B cell (primary cell): ENCODE measurements at places on chromosomes 2 and 18. TPM values are rescaled to one million over a fixed set of nuclear protein-coding genes. Genes with fewer than 3 reads are reported as not detected.

The SLC16A14 gene
- polyA plus RNA-seq: 0.18 and 0.26 TPM in 2 replicates

The SH2D6 gene
- polyA plus RNA-seq: 0.27 TPM in 1 of 2 replicates, not detected in the other

The TCF4 gene
- 68.5 and 96.5 TPM in 2 replicates for polyA plus RNA-seq

The TLX2 gene
- 0.06 TPM in 1 of 2 replicates, not detected in the other for polyA plus RNA-seq

DNA sequence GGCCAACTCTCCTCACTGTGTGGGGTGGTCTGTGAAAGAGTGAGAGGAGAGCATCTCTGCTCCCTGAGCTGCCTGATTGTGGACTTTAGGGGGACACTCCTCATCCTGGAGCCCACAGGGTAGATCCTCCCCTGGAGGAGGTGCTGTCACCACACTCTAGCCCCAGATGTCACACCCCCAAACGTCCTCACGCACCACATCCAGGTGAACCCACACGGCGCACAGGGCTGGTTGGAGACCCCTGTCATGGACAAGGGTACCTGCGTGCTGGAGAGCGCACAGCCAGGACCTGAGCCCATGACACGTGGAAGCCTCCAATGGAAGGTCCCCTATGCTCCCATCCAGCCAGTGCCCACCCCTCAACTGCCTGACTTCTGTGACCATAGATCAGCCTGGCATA, 10.5 kb downstream of the AGXT start:
- no peaks in the 10 kb centered on the region for H3K36me3 ChIP-seq
- no peaks in the 10 kb centered on the region for H3K4me1 ChIP-seq
- no peak overlapping the region for H3K27ac ChIP-seq
- H3K4me3 ChIP-seq: no peak overlapping the region
- DNase-seq: no peak

GRCh38 chr2:27857417-27858172, 32.6 kb downstream of the RBKS start:
- DNase-seq: no peak
- H3K27ac ChIP-seq: no peak overlapping the region
- no peaks in the 10 kb centered on the region for H3K27me3 ChIP-seq
- H3K4me1 ChIP-seq: no peaks in the 10 kb centered on the region
- H3K36me3 ChIP-seq: no peaks in the 10 kb centered on the region

DNA sequence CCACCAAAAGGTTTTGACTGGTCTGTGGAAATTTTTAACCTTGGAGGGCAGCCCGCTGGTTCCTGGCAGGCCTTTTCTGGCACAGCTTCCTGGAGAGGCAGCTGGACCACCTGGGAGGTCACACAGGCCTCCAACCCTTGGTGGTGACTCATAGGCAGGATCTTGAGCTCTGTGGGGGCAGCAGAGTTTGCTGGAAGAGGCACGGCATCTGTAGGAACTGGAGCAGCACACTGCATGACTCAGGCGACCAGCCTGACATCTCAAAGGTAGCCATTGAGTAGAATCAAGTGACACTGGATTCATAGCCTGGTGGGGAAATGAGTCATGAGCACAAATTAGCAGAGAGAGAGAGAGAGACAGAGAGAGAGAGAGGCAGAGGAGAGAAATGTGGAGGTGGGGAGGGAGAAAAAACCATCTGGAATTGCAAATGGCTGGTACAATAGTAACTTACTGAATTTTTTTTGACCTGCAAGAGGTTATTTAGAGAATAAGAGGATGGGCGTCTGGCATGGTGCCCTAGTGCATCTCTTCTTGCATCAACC, 57.4 kb downstream of the TRPM8 start:
- DNase-seq: no peak
- no peaks in the 10 kb centered on the region for H3K4me1 ChIP-seq
- H3K4me3 ChIP-seq: no peak overlapping the region
- no peaks in the 10 kb centered on the region for H3K27me3 ChIP-seq
- no peak overlapping the region for H3K27ac ChIP-seq

DNA sequence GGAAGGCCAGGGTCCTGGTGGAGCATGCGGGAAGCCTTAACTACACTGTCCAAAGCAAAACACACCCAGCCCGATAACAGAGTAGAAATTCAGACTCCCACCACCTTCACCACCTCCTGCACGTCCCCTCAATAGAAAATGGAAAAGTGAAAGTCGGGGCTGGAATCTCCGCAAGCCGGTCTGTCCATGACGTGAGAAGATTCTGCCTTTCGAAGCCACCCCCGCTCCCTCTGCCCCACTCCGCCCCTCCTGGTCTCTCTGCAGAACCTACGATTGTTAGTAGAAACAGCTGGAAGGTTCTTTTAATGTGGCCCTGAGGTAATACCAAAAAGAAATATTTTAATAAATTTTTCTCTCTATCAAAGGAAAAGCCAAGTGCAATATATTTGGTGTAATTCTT, 116.4 kb downstream of the GBX2 start:
- DNase-seq: no peak
- H3K36me3 ChIP-seq: no peaks in the 10 kb centered on the region
- no peaks in the 10 kb centered on the region for H3K27me3 ChIP-seq
- no peaks in the 10 kb centered on the region for H3K4me1 ChIP-seq

DNA sequence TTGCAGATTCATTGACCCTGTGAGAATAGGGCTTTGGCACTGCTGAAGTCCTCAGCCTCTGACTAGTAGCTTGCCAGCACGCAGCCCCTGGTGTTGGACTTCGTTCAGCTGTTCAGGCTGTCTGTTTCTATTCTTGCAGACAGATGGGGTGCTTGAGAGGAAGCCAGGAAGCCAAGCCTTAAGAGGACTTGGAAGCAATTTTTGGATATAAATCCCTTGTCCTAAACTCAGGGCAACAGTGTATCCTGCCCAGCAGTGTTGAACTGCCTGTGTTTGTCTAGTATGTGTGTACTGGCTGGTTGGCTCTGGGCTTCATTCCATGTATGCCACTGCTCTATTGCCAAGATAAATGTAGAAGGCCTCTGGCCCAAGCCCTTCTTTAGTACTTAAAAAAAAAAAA, 108.6 kb downstream of the COMMD1 start:
- DNase-seq: no peak
- no peak overlapping the region for H3K27ac ChIP-seq
- H3K4me1 ChIP-seq: no peaks in the 10 kb centered on the region
- no peak overlapping the region for H3K4me3 ChIP-seq
- H3K36me3 ChIP-seq: no peaks in the 10 kb centered on the region

- H3K36me3 ChIP-seq: no peaks in the 10 kb centered on the region
- no peak overlapping the region for H3K4me3 ChIP-seq
- H3K27me3 ChIP-seq: no peaks in the 10 kb centered on the region
- H3K27ac ChIP-seq: no peak overlapping the region
- no peaks in the 10 kb centered on the region for H3K4me1 ChIP-seq
Observed at GRCh38 chr2:25939257-25939668, 43.0 kb downstream of the KIF3C start.

DNA sequence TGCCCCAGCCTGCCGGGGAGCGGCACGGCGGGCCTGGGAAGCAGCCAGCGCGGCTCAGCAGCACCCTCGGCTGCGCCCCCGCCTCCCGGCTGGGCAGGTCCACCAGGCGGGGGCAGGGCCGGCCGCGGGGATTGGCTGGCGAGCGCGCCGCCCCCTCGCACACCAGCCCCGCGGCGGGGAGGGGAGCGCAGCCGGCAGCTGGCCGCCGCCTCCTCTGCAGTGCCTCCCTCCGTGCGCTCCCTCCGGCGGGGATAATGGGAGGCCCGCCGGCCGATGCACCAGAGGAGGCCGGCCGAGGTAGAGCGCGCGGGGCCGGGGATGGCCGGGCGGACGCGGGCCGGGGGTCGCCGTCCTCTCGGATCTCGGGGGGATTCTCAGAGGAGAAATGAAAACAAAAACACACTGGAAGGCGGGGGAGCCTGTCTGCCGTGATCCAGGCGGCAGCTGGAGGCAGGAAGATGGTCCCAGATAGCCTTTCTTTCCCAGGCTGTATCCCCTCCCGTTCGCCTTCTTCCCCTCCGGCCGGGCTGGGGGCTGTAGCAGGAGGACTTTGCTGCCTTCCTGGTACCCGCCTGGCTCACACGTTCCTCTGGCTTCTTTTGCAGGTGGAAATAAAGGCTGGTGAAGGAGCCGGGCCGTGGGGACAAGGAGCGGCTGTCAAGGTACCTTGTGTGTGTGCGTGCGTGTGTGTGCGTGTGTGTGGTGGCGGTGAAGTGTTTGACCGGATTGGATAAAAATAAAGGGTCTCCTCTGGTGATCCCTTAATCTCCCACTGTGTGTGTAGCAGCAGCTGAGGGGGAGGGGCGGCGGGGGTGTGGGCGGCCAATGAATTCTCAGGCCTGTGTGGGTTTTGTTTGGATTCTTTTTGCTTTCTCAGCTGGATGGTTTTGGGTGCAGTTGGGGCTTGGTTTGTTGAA, 18.1 kb downstream of the TET3 start:
- DNase-seq: peak; percentile 86
- H3K4me1 ChIP-seq: peaks cover 29% of the 10 kb centered on the region
- no peak overlapping the region for H3K27ac ChIP-seq
- H3K4me3 ChIP-seq: peak overlapping the region; percentile 60
- no peaks in the 10 kb centered on the region for H3K27me3 ChIP-seq
- no peaks in the 10 kb centered on the region for H3K36me3 ChIP-seq

- H3K36me3 ChIP-seq: no peaks in the 10 kb centered on the region
- no peak overlapping the region for H3K4me3 ChIP-seq
- H3K4me1 ChIP-seq: no peaks in the 10 kb centered on the region
- H3K27ac ChIP-seq: no peak overlapping the region
- DNase-seq: no peak
Observed at GRCh38 chr2:33013684-33014110, 66.9 kb downstream of the LTBP1 start.

- H3K27ac ChIP-seq: no peak overlapping the region
- peaks cover 16% of the 10 kb centered on the region for H3K27me3 ChIP-seq
- no peak overlapping the region for H3K4me3 ChIP-seq
- no peak for DNase-seq
- H3K4me1 ChIP-seq: no peaks in the 10 kb centered on the region
Observed at GRCh38 chr2:231001036-231001435, 5.1 kb downstream of the SPATA3 start.
